Nasal cavity respiratory epithelium epithelial cell of viscerocranial mucosa (primary cell): ENCODE measurements at places on chromosomes 4 and X. TPM values are rescaled to one million over a fixed set of nuclear protein-coding genes. Genes with fewer than 3 reads are reported as not detected.

The GPRASP3 gene
- total RNA-seq: 2.7 and 5.2 TPM in 2 replicates

The CLDN2 gene
- total RNA-seq: not detected in 2 replicates

The YY2 gene
- total RNA-seq: 0.68 and 5.4 TPM in 2 replicates

The ARHGAP36 gene
- total RNA-seq: not detected in 2 replicates

The CLDN34 gene
- total RNA-seq: 0.14 TPM in 1 of 2 replicates, not detected in the other

The PDLIM5 gene
- total RNA-seq: 155 and 279 TPM in 2 replicates

The SMPX gene
- total RNA-seq: not detected in 2 replicates

The TXK gene
- total RNA-seq: 0.34 and 0.57 TPM in 2 replicates

The DMRTC1 gene
- total RNA-seq: not detected in 2 replicates

The SPANXD gene
- total RNA-seq: not detected in 2 replicates

The MAP7D2 gene
- 0.64 and 0.68 TPM in 2 replicates for total RNA-seq

The SPATA4 gene
- under 0.01 and 0.14 TPM in 2 replicates for total RNA-seq

The MAOA gene
- total RNA-seq: 68.0 and 140 TPM in 2 replicates

The FHIP1A gene
- total RNA-seq: 31.1 and 53.2 TPM in 2 replicates

The SRPK3 gene
- total RNA-seq: under 0.01 and 0.14 TPM in 2 replicates

The ADH1A gene
- not detected in 2 replicates for total RNA-seq

The NAP1L3 gene
- total RNA-seq: not detected in 2 replicates

The TREX2 gene
- 0.64 and 3.8 TPM in 2 replicates for total RNA-seq

The NWD2 gene
- 0.07 and 0.34 TPM in 2 replicates for total RNA-seq

The TRIM75 gene
- not detected in 2 replicates for total RNA-seq

The PCDH18 gene
- total RNA-seq: under 0.01 and 0.21 TPM in 2 replicates

The GJB1 gene
- not detected in 2 replicates for total RNA-seq

The LAMTOR3 gene
- total RNA-seq: 45.5 and 69.4 TPM in 2 replicates

The SMARCAD1 gene
- total RNA-seq: 23.9 and 35.0 TPM in 2 replicates

The PABPC1L2A gene
- total RNA-seq: not detected in 2 replicates

The TEX13B gene
- not detected in 2 replicates for total RNA-seq

The SYTL5 gene
- 0.34 and 4.6 TPM in 2 replicates for total RNA-seq

The FAM9B gene
- total RNA-seq: not detected in 2 replicates

The ELF4 gene
- total RNA-seq: 11.6 and 26.6 TPM in 2 replicates

The CSAG3 gene
- not detected in 2 replicates for total RNA-seq

The XAGE1B gene
- not detected in 2 replicates for total RNA-seq

The NALF2 gene
- total RNA-seq: 1.9 and 2.4 TPM in 2 replicates

The PDLIM3 gene
- 0.68 and 0.71 TPM in 2 replicates for total RNA-seq

The CSN2 gene
- total RNA-seq: not detected in 2 replicates

The JCHAIN gene
- 0.34 TPM in 1 of 2 replicates, not detected in the other for total RNA-seq

The ODAM gene
- not detected in 2 replicates for total RNA-seq

The FATE1 gene
- total RNA-seq: not detected in 2 replicates

The GPR143 gene
- 0.64 and 0.68 TPM in 2 replicates for total RNA-seq

The HTATSF1 gene
- total RNA-seq: 48.9 and 53.0 TPM in 2 replicates

The CLRN2 gene
- not detected in 2 replicates for total RNA-seq

The FAM47B gene
- total RNA-seq: not detected in 2 replicates

The STAG2 gene
- total RNA-seq: 93.6 and 110 TPM in 2 replicates

The MTNR1A gene
- total RNA-seq: under 0.01 and 0.07 TPM in 2 replicates

The STPG2 gene
- 0.34 and 0.36 TPM in 2 replicates for total RNA-seq

The UGT2B11 gene
- total RNA-seq: not detected in 2 replicates

The SLC26A1 gene
- total RNA-seq: under 0.01 and 0.07 TPM in 2 replicates

The SLIT2 gene
- 0.43 and 4.1 TPM in 2 replicates for total RNA-seq

The TCEAL5 gene
- total RNA-seq: not detected in 2 replicates

The IQCM gene
- not detected in 2 replicates for total RNA-seq

The SSX4B gene
- not detected in 2 replicates for total RNA-seq
